ENCODE measurements at places on chromosomes 6 and 20.
A peak's percentile ranks its signal among the peaks of the same experiment; 100 is the strongest.

DNA sequence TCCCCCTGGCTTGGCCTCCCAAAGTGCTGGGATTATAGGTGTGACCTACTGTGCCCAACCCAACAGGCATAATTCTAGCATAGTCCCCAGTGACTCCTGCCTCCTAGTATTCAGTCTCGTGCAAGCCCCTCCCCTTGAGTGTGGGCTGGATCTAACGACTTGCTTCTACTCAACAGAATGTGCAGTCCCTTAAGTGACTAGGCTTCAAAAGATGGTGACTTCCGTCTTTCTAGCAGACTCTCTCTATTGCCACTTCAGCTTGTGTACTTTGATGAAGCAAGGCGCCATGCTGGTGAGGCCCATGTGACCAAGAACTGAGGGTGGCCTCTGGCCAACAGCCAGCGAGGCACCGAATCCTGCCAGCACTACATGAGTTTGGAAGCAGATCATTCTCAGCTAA, 109.6 kb upstream of the TRAF3IP2 start:
- peak; percentile 93 for DNase-seq

DNA sequence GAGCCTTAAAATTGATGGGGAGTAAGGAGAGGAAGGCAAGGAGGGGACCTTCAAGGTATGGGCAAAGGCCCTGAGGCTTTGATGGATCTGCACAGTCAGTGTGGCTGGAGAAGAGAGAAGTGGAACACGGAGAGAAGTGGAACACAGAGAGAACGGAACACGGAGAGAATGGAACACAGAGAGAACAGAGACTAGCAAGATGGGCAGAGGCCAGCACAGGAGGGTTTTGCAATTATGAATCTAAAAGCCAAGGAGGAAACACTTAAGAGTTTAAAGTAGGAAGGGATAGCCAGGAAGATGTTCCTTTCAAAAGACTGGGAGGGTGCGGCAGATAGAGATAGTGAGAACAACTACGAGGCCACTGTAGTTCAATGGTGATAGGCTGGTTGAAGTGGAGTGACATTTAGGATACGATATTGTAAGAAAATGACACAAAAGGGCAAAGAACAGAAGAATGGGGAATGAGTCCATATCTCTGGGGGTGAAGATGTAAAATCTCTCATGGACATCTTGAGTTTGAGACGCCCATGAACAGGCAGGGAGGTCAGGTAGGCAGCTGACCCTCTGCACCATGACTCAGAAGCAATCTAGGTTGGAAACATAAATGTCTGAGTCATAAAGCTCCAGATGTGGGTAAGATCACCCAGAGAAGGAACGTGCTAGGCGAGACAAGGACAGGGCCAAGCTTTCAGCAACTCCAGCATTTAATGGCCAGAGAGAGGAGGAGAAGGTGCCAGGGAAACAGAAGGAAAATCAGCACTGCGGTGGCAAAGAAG, 25.4 kb downstream of the ZMYND8 start:
- no peak for DNase-seq

GRCh38 chr20:38269040-38269439, 8.5 kb upstream of the KIAA1755 start:
- DNase-seq: no peak

DNA sequence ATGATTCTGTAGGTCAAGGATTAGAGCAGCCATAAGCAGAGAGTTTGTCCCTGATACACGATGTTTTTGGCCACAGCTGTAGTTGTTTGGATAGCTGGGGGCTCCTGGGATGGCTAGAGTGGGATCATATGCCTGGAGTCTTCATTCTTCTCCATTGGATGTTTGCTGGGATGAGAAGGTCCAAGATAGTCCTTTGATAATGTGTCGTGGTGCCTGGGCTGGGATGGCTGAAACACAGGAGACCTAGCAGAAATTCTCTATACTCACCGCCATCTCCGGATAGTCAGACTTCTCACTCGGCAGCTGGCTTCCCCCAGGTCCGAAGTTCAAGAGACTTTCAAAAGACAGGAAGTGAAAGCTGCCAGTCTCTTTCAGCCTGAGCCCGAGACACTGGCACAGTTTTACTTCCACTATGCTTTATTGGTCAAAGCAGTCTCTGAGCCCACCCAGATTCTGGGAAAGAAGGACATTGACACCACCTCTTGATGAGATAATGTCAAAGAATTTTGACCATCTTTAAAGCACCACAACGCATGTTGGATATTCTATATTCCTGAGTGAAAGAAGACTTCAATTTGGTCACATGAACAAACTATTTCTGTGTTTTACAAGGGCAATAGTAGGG, 16.0 kb downstream of the MARCKS start:
- peak; percentile 15 for DNase-seq
